Smooth muscle cell of the brain vasculature (primary cell): ENCODE measurements at places on chromosomes 5 and 9.
A peak's percentile ranks its signal among the peaks of the same experiment; 100 is the strongest.

DNA sequence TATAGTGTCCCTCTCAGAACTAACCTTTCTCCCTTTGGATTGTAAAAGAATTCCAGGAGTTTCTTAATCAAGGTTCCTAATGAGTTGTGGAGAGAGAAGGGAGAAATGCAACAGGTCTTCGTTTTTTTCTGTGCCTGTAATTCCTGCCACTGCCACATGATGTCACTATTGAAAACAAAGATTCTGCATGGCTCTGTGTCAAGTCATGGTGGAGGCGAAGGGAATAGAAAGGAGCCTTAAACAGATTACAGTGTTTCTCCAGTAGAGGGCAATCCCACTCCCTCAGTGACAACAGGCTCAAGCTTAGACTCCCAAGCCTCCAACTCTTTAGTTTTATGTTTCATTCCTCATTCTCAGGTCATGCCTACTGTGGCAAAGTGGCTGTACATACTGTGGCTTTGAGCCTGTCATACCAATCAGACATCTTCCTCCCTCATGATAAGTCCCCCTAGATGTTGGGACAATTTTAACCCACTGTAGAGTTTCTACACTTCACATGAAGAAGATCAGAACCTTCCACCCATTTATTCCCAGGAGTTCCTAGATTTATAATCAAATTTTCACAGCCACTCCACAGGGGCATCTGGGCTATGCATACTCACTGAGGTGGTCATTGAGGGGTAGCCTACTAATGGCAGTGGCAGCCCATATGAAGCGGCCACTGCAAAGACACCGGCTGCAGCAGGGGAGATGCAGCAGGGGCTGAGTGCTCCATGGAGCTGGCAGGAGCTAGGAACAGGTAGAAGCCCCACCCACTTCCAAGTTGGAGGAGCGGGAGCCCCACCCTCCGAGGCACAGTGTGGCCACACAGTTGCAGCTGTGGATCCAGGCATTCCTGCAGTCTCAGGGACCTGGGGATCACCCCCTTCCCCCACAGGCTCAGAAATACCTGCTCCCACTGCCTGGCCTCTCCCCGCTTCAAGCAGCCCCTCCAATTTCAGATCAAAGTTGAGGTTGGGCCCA is 97.4 kb upstream of the TRIM32 start:
- DNase-seq: no peak

- DNase-seq: no peak
Observed at GRCh38 chr5:35032356-35032755, 15.4 kb downstream of the AGXT2 start.

- no peak for DNase-seq
Observed at GRCh38 chr9:89052470-89053097, 61.3 kb downstream of the S1PR3 start.

DNA sequence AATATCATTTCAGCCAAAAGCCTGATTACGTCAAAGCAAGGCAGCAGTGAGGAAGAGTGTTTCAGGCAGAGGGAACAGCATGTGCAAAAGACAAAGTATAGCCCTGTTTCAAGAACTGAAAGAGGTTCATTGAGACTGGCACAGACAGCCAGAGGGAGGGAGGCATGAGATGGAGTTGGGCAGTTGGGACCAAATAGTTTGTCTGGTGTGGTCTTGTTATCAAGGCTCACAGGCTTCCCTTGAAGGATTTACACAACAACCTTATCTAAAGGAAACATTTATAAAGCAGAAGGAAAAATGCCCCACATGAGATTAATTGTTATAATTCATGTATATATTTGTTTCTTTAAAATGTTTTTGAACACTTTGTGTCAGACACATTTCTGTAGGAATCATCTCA is 253.3 kb downstream of the DMAC1 start:
- no peak for DNase-seq

DNA sequence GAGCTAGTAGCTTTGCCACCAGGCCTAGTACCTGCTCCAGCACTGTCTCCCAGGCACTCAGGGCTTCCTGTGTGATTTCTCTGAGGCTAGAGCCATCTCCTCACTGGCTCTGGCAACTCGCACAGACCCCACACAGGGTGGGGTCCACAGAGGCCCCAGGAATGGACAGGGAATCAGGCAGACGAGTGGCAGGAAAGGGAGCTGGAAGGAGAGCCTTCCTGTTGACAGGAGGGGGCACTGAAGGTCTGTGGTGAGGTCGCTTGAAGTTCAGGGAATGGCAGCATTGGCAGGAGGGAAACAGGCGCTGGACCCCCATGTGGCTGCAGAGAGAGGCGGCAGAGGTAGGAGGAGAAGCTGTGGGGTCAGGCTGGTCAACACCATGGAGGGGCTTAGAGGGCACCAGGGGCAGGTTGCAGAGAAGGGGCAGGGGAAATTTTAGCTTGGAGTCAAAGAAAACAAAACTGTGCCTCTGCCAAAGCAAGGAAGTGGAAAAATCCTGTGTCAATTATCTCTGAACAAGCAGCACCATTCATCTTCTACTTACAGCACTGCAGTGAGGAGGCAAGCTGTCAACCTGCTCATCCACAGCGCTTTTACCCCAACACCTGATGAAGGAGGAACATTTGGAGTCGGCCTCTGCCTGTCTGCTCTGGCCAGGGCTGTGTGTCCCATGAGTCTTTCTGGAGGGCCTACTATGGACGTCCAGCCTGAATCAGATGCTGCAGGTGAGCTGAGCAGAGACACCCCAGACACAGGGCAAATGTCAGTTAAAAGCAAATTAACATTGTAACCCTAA is 270.2 kb downstream of the FSTL4 start:
- no peak for DNase-seq

- DNase-seq: no peak
Observed at GRCh38 chr9:99633265-99633664, 188.4 kb upstream of the NR4A3 start.

DNA sequence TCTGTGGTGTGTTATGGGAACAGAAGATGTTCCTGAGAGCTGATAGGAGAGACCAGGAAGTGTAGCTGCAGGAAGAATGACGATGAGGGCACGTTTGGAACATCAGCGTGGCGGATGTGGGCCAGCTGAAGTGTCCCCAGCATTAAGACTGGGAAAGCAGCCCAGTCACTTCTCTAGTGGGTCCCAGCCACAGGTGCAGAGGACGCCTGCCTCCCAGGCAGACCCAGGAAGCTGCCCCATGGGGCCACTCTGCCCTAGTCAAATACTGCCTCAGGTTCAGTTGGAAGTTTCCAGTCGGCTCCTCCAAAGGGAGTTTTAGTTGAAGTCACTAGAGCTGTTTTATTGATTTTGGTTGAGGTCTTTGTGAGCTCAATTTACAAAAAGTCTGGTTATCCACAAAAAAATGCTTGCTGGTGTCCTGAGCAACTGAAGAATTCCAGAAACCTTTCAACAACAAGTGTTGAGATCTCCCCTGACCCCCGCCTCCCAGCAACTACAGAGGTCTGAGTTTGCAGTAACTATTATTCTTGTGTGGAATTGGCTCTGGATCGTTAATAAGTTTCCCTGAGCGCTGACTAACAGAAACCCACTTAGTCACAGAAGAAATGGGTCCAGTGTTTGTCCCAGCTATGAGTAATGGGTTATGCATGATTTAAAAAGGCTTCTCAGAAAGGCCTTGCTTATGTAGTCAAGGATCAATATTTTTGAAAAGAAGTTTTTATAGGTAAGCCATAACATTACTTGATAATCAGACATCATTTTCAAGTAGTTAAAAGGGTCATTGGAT is 294.1 kb downstream of the FANCC start:
- DNase-seq: no peak

GRCh38 chr5:166786889-166787288 is 1504.6 kb upstream of the WWC1 start:
- DNase-seq: no peak

- DNase-seq: no peak
Observed at GRCh38 chr9:125749951-125750626, 2.9 kb downstream of the PBX3 start.

GRCh38 chr5:32584646-32585045 is 711 bp upstream of the SUB1 start:
- DNase-seq: no peak

- DNase-seq: peak; percentile 28
Observed at GRCh38 chr5:86968301-86968753, 299.4 kb upstream of the RASA1 start.

DNA sequence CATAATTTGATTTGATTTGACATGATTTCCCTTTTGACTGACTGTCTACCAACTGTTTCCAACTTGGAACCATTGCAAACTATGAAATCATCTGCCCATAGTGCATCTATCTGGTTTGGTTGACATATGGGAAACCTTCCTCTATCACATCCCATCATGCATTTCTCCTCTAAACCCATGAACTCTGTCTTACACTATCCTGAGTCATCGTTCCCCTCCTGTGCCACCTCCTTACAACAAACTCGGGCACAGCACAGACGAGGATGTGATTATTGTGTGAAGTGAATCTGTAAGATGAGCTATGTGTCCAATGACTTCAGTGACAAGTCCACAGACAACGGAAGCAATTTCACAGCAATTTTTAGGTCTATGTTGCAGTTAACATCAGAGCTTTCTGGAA is 126.1 kb downstream of the NPR3 start:
- DNase-seq: no peak

GRCh38 chr9:10354591-10354990 is 258.2 kb downstream of the PTPRD start:
- DNase-seq: no peak

GRCh38 chr9:72984991-72985390 is 32.1 kb upstream of the ALDH1A1 start:
- DNase-seq: no peak

- peak; percentile 53 for DNase-seq
Observed at GRCh38 chr5:126339215-126339805, 83.9 kb upstream of the GRAMD2B start.

- no peak for DNase-seq
Observed at GRCh38 chr9:4741365-4742089, 525 bp upstream of the AK3 start.

DNA sequence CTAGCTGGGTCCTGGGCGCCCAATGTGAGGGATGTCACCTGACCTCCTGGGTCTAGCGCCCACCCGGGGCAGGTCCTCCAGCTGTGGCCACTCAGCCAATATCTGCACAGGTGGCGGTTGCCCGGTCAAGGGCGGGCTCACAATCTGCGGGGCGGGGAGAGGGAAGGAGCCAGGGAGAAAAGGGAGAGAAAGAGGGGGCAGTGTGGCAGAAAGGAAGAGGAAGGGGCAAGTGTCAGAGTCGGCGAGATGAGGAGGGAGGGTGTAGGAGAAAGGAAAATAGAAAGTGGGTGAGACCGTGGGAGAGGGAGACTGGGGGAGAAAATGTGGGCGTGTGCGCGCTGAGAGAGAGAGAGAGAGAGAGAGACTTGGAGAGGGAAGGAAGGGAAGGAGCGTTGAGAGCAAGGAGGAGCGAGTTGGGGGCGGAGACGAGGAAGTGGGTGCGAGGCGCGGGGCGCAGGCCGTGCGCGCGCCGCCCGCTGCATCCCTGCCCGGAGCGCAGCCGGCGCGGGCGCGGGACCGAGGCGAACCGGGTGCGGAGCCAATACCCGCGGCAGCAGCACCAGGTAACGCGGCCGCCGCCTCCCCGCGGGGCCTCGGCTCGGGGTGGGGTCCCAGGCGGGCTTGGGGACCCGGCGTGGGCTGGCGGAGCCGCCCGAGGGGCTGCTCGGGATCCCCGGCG is at the start of gene HRH2:
TSS of gene HRH2 (plus strand) at position 479 of the 679 bp plus-strand sequence. CDS start 25,163 bp downstream, outside the sequence.
- no peak for DNase-seq

GRCh38 chr9:136808075-136808805 is 492 bp downstream of the RABL6 start:
- no peak for DNase-seq

GRCh38 chr5:135534609-135535419 is 950 bp downstream of the NEUROG1 start:
- no peak for DNase-seq

- DNase-seq: no peak
Observed at GRCh38 chr9:134437403-134438194, 111.3 kb downstream of the RXRA start.

DNA sequence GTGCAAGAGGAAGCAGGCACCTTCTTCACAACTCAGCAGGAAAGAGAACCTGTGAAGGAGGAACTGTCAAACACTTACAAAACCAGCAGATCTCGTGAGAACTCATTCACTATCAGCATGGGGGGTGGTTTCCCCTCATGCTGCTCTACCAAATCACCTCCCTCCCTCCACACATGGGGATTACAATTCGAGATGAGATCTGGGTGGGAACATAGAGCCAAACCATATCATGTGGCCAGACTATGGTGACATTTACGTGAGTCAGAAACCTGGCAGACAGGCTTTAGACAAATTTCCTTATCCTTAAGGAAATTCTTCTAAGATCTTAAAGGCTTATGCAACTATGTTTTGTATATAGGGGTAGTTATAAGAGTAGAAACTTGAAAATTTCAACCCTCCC is 8.7 kb upstream of the AOPEP start:
- no peak for DNase-seq

DNA sequence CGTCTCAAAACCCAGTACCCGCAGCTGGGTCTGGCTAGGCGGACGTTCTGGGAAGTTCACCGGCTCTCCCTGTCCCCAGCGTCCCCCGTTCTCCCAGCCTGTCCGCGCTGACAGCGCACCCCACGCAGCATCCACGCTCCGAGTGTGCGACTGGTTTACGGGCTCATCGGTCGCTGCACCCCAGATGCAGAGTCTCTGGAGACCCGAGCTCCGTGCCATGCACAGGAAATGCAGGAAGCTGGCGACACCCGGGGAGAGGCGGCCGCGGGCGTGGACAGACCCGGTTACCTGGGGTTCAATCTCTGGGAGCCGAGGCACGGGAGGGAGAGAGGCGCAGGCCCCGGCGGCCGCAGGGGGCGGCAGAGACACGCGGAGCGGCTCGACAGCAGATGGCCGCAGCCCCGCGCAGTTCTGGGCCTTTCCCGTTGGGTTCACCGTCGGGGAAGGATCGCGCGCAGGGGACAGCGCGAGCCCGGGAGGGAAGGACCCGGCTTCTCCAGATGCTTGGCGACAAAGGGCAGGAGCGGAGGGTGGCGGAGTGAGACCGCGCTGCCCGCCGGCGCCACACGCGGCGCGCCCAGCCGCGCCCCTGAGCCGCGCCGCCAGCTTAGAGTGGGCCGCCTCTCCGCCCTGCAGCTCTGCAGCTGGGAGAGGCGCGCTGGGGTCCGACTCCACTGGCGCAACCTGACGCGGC is 558 bp downstream of the SHROOM1 start:
- no peak for DNase-seq

DNA sequence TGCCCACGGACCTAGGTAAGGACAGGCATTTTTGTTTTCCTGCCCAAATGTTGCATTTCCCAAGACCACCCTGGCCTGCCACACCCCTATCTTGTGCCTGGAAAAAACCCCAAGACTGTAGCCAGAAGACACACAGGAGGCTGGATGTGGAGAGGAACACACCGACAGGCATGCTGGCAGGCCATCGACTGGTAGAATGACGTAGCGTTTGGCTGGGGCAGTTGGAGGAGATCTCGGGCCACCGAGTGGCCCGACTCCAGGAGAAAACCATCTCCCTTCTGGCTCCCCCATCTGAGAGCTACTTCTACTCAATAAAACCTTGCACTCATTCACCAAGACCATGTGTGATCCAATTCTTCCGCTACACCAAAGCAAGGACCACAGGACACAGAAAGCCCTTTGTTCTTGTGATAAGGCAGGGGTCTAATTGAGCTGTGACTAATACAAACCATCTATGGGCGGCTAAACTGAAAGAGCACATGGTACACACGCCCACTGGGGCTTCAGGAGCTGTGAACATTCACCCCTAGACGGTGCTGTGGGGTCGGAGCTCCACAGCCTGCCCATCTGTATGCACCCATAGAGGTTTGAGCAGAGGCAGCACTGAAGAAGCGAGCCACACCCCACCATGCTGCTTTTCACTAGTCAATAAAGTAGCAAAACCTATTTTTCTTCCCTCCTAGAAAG is 38.9 kb upstream of the N4BP3 start:
- no peak for DNase-seq

GRCh38 chr9:89801742-89802670 is 197.2 kb downstream of the GADD45G start:
- DNase-seq: no peak

- DNase-seq: no peak
Observed at GRCh38 chr9:108331596-108331995, 524.2 kb downstream of the ACTL7B start.
